ENCODE measurements at places on chromosomes 4 and X. TPM values are rescaled to one million over a fixed set of nuclear protein-coding genes. Genes with fewer than 3 reads are reported as not detected.

- peak; percentile 33 for DNase-seq
These were observed 26.2 kb upstream of the SLC25A6 start for GRCh38 chrX:1417921-1418771.

DNA sequence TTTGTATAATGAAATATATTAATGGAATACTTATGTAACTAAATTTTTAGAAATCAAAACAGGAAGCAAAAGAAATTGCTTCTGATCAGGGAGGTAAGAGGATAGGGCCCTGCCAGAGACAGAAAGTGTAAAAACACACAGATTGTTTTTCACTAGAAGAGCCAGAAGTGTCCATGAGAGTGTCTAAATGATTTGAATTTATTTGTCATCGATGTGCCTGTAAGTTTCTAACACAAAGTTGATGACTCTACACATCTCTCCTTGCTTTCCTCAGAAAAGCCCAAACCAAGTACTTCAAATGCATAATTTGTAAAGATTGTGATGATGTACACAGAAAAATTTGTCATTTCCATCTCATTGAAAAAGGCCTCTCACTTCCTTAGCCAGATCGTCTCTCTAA lies 80.6 kb downstream of the TMEM156 start:
- no peak for DNase-seq

DNA sequence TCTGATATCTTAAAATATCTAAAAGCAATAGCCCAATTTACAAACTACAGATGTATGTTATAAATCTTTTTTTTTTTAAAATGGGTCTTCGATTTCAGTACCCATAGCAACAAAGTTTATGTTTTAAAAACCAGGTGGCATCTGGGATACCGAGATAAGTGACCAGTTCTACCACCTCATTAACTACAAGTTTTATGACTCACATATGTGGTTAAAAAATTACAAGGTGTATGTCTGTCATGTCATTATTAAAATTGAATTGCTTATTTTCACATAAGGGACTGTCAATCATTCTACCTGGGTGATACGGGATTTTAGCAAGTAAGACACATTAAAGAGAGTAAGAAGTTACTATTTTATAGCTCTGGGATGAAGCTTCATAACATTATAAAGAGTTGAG lies 192.0 kb upstream of the ETNPPL start:
- no peak for DNase-seq

DNA sequence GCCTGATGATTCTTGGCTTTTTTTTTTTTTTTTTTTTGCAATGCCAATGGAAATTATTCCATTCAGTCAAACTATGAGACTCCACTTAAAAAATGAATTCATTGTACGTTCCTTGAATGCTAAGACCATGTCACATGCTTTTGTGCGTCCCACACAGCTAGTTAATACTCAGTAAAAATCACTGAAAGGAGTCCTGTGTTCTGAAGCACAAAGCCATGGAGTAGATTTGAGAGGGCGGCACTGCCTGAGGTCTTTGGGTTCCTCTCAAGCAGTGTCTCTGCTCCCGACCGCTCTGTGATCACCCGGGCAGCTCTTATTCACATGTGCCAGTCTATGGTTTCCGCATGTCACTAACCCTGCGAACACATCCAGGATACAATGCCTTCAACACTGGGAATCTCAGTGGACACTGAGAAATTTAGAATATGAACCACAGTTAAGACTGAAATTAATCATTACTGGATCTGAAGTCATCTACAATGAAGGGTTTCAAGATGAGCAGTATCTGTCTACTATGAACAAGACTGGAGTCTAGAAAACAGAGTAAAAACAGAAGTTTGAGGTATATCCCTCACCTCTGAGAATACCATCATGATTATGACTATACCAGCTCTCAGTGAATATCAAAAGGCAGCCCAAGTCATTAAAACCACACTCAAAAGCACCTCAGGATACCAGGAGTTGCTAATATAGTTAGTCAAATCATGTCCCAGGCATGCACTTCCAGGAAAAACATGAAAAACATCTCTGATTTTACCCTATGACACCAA lies 193.0 kb downstream of the MGST2 start:
- no peak for DNase-seq

- DNase-seq: no peak
These were observed 65.8 kb upstream of the SLC4A4 start for GRCh38 chr4:71272976-71273375.

GRCh38 chr4:129146639-129147038 lies 50.7 kb downstream of the C4orf33 start:
- no peak for DNase-seq

- no peak for DNase-seq
These were observed 30.5 kb upstream of the SPP1 start for GRCh38 chr4:87944967-87945366.

GRCh38 chr4:7677799-7678301 lies 243.1 kb upstream of the PSAPL1 start:
- no peak for DNase-seq

GRCh38 chr4:71857713-71858451 lies 74.0 kb upstream of the GC start:
- DNase-seq: no peak

DSPP gene
- not detected for total RNA-seq

NPY5R gene
- total RNA-seq: not detected

XAGE1A gene
- total RNA-seq: not detected

TXK gene
- 7.5 TPM for total RNA-seq

Measured in lower lobe of right lung (tissue), 2 donors.